ENCODE measurements at places on chromosomes 6 and 20. TPM values are rescaled to one million over a fixed set of nuclear protein-coding genes. Genes with fewer than 3 reads are reported as not detected.

The IRF4 gene
- total RNA-seq, result 0.77 TPM

The SNAP91 gene
- 21.7 TPM for total RNA-seq

The JAG1 gene
- total RNA-seq, result 37.8 TPM

The SIRPB1 gene
- 1.0 TPM for total RNA-seq

The MDFI gene
- 20.8 TPM for total RNA-seq

The EMILIN3 gene
- 0.83 TPM for total RNA-seq

The RAET1E gene
- total RNA-seq, result 0.52 TPM

The CITED2 gene
- total RNA-seq, result 32.2 TPM

- no peak for ATAC-seq
These were observed 42.3 kb downstream of the PDYN start for GRCh38 chr20:1951436-1952115.

GRCh38 chr6:105501246-105501645, 98.4 kb upstream of the PREP start:
- ATAC-seq, result no peak

DNA sequence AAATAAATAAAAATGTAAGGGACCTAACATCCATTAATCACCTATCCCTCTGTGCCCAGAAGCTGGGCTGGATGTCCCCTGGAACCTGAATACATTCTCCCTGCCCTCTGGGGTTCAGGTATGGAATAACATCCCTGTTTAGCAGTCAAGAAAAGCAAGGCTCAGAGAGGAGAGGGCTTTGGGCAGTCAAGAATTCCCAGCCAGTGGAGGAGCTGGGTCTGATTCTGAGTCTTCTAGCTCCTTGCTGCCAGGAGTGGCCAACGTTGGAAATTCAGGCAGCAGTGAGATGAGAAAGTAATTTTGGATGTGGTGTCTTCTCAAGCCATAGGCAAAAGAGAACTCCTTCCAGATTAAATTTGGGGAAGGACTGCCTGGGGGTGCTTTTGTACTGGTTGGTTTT, 42.6 kb upstream of the ZNFX1 start:
- no peak for ATAC-seq

DNA sequence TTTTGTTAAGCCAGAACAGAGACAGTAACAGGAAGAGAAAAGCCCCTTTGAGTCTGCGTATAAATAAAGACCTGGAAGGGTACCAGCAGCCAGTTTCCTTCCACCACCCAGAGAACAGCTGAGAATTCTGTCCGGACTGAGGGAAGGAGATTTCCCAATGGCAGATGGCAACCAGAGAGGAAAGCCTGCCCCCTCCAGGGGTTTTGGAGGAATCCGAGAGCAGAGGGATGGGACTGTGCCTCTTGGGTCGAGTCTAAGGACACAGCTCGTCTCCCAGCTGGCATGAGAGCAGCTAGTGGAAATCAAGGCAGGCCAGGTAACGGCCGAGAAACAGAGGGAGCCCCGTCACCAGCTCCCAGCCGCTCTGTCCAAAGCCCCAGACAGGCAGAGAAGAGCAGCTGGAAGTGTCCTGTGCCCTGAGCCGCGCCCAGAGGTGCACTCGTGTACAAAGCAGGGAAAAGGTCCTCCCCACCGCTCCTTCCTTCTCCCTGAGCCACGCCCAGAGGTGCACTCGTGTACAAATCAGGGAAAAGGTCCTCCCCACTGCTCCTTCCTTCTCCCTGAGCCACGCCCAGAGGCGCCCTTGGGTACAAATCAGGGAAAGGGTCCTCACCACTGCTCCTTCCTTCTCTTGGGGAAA, 134.0 kb upstream of the SNX9 start:
- ATAC-seq, result no peak

DNA sequence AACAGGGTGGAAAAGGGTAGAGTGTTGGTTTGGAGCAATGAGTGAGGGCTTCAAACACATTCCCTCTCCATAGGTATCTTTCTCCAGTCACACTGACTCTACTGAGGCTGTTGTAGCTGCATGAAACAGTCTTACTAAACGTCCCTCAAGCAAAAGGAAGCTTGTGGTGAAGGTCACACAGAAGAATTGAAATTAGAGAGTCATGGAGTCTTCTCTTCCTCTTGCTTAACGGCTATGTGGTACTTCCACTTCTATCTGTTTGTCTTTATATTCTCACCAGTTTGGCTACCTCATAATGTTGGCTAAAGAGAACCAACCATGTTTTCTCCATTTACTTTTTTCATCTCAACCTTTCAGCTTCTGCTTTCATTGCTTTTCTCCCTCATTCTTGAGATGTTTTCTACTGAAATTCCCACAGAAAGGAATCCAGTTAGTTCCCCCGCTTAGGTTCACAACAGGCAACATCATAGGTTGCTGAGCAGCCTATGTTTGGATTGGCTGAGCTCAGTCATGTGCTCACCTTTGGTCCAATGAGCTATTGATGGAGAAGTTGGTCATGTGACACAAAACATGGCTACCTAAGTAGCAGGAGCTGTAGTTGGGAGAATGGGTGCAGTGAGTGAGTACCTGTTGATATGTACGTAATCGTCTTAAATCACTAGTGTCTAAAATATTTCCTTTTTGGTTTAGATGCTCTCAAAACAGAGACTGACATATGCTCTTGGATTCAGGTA, 99.8 kb downstream of the SNAP25 start:
- no peak for ATAC-seq

- no peak for ATAC-seq
These were observed 6.9 kb upstream of the ADGRB3 start for GRCh38 chr6:68628161-68628560.

- no peak for ATAC-seq
These were observed 109.4 kb downstream of the CRYBG1 start for GRCh38 chr6:106469882-106470281.

DNA sequence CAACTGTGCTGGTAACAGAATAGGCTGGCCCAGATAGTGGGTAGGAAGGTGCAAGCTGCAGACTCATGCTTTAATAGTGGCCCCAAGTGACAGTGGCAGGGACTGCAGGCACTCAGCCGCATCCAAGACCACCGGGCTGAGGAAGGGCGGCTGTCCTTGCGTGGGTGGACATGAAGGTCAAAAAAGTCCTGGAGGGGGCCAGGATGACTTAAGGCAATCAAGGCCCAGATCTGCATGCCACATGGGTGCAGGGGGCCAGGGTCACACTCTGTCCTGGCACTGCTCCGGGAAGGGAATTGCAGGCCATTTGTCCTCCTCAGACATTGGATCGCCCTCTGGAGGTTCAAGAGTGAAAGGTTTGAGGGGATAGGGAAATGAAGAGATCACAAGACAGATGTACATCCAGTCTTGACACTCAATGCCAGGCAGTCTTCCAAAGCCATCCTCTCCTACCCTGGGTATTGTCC, 10.4 kb upstream of the VNN2 start:
- ATAC-seq, result peak; percentile 86

DNA sequence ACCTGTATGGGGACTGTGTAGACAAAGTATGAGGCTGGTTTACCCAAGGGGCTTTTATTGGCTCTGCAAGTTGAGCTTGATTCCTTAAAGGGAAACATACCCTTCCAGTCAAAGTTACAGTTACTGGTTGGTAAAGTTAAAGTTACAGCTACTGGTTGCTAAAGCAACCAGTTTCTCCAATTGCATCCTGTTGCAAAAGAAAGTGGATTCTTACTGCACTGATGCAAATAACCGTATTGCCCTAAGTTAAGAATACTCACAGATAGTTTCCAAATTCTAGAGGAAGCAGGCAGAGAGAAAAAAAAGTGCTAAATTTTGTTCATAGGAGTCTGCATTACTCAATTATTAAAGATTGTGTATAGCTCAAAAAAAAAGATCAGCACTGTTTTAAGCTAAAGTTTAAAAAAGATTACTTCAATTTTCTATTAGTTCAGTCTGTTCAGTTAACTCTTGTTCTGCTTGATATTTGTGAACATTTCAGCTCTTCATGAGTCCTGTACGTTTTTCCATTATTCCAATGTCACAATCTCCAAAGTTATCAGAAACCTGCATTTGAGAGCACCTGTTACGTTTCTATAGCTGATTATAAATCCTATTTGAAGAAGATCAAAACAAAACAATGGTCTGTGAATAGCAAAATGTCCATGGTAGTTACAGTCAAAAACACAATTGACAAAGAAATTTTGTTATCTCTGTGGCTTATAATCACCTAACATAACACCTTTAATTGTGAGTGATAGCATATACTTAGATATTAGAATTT, 8.6 kb upstream of the IL22RA2 start:
- ATAC-seq, result no peak

DNA sequence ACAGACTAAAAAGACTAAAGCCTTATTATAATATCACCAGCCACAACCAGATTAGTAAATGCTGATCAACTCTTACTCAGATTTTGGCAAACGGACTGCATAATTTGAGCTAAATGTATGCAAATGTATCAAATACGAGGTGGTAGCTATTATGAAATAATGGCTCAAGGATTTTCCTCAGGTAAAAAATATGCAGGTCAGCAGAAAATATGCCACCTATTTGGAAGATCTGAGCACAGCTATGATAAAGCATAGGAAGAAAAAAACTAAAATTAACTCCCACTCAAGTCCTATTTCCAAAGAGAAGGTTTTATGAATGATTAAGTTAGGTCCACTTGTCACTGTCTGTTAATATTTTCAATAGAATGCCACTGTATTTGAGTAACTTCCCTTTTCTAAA, 22.4 kb downstream of the SYCP2 start:
- ATAC-seq, result no peak

GRCh38 chr6:38789256-38789655, 74.1 kb downstream of the DNAH8 start:
- no peak for ATAC-seq

- no peak for ATAC-seq
These were observed 18.4 kb upstream of the RAMACL start for GRCh38 chr6:166604911-166605310.

DNA sequence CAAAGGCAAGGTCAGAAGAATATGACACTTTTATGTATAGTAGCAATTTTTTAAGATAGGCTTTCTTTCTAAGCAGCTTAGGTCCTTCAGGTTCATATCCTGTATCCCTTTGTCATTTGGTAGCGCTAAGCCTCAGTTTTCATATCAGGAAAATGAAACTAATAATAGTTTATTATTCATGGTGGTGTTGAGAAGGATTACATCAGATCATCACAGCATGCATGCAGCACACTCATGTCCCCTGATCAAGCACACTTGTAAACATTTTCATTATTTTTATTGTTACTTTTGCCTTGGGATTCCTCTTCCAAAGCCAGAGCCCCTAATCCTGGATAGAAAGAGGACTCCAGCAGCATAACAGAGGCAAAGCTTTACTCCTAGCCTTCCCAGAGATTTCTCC, 70.2 kb upstream of the ADGRF1 start:
- no peak for ATAC-seq

DNA sequence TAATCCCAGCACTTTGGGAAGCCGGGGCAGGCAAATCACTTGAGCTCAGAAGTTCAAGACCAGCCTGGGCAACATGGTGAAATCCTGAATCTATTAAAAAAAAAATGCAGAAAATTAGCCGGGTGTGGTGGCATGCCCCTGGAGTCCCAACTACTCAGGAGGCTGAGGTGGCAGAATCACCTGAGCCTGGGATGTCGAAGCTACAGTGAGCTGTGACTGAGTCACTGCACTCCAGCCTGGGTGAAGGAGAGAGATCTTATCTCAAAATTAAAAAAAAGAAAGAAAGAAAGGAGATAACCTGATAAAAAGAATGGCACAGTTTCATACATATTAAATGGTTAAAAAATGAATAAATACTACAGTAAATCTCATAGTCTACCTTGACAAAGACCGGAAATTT, 123.6 kb upstream of the TNFAIP3 start:
- no peak for ATAC-seq

DNA sequence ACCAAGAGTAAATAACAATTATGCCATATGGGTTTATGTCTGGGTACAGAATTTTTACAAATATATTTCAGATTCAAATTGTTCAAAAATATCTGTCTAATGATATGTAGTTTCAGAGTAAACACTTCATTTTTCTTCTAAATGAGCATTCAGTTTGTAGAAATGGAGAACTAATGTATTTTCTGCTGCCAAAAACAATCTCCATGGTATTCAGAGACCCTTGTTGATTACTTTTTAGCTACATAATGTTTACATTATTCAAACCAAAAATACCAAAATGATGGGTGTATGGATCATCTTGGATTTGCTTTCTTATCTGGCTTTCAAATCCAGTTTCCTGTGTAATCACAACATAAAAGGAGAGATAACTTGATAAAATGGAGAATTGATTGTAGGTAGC, 576.0 kb upstream of the CDH4 start:
- no peak for ATAC-seq

- no peak for ATAC-seq
These were observed 71.7 kb upstream of the RIPPLY2 start for GRCh38 chr6:83781506-83781905.

- ATAC-seq, result no peak
These were observed 31.8 kb downstream of the CTCFL start for GRCh38 chr20:57493091-57493615.

DNA sequence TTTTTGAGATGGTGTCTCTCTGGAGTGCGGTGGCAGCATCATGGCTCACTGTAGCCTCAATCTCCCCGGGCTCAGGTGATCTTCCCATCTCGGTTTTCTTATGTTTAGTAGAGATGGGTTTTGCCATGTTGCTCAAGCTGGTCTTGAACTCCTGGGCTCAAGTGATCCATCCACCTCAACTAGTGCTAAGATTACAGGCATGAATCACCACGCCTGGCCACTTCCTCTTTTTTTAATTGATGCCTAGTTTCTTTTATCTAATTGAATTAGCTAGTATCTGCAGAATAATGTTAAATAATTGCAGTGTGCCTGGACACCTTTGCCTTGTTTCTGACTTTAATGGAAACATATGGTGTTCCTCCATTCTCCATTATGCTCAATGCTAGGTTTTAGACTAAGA, 38.4 kb upstream of the SLC22A16 start:
- ATAC-seq, result no peak

- no peak for ATAC-seq
These were observed 43.9 kb downstream of the C20orf203 start for GRCh38 chr20:32629813-32630212.

DNA sequence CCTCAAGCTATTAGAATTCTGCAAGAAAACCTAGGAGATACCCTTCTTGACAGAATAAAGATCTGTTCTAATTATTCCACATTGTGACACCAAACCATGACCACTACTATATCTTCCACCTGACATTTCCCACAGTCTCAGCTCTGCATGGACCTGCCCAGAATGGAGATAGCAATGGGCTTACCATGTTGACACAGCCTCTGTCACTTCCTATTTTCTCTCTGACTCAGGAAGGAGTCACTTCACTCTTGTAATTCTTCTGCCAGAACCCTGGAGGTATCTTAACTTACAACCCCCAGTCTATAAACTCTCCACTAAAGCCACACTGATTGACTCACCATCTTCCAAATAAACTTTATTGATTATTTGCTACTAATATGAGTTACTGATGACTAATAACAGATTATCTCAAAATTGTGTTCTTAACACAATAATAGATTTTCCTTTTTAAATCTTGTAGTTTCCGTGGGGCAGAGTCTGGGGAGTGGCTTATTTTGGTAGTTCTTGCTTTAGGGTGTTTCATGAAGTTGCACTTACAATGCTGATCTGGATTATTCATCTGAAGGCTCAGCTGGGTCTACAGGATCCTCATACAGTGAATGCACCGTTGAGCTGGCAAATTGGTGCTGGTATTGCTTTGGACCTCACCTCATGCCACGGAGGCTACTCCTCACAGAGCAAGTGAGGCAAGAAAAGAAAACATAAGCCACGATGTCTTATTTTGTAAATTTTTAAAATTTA, 869.9 kb downstream of the KIF16B start:
- ATAC-seq, result peak; percentile 34

GRCh38 chr20:460707-461106, 1.6 kb downstream of the TBC1D20 start:
- no peak for ATAC-seq

All from motor neuron (in vitro differentiated cells).